PC-9 (cell line): ENCODE measurements at places on chromosomes 7 and 10. TPM values are rescaled to one million over a fixed set of nuclear protein-coding genes. Genes with fewer than 3 reads are reported as not detected.

Gene CYP3A5
- 2.0 and 3.2 TPM in 2 replicates for total RNA-seq

- no peak overlapping the region for H3K4me3 ChIP-seq
- no peak for DNase-seq
- no peaks in the 10 kb centered on the region for H3K36me3 ChIP-seq
- H3K4me1 ChIP-seq: peaks cover 18% of the 10 kb centered on the region
Measured at GRCh38 chr7:24788075-24788474, 30.8 kb upstream of the GSDME start.

Gene HPSE2
- total RNA-seq: not detected in 2 replicates

GRCh38 chr7:113891031-113891350 lies 27.8 kb downstream of the PPP1R3A start:
- H3K27me3 ChIP-seq: no peaks in the 10 kb centered on the region
- H3K4me1 ChIP-seq: no peaks in the 10 kb centered on the region
- no peak overlapping the region for H3K27ac ChIP-seq
- no peaks in the 10 kb centered on the region for H3K36me3 ChIP-seq

Gene NEUROD6
- not detected in 2 replicates for total RNA-seq

Gene CEP41
- total RNA-seq: 16.3 and 18.0 TPM in 2 replicates
